ENCODE measurements at places on chromosomes 13 and 19.

DNA sequence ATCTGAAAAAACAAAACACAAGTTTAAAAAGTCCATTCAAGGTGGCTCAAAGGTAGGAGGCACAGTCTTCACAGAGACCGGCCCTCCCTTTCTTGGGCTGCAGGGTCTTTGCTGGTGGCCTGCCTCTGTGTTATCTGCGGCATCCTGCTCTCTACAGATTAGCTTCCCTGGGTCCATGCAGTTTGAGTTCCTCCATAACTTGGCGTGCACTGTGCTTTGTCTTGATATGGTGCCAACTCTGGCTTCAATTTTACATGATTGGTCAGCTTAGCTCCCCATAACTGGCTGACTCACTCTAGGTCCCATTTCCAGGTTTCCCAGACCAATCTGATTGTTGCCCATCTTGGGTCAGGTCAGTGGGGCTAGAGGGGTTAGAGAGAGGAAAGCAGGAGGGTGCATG is 41.8 kb downstream of the TPT1 start:
- no peak for DNase-seq

- no peak for DNase-seq
These were observed 29.5 kb downstream of the COMP start for GRCh38 chr19:18761531-18762110.

DNA sequence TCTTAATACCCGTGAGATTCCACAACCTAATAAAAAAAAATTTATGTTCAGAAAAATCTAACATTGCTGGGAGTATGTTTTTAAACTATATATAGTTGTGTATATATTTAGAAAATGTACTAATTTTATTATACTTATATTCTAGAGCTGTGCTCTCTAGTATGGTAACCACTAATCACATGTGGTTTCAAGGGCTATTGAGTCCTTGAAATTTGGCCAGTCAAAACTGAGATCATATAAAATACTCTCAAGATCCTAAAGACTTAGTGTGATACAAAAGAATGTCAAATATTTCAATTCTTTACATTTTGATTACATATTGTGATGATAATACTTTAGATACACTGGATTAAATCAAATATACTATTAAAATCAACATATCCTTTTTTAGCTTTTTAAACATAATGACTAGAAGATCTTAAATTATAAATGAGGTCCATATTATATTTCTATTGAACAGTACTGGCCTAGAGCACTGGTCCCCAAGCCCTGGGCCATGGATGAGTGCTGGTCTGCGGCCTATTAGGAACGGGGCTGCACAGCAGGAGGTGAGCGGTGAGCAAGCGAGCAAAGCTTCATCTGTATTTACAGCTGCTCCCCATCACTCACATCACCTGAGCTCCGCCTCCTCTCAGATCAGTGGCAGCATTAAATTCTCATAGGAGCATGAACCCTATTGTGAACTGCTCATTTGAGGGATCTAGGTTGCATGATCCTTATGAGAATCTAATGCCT is 176.5 kb upstream of the NBEA start:
- DNase-seq, result no peak

DNA sequence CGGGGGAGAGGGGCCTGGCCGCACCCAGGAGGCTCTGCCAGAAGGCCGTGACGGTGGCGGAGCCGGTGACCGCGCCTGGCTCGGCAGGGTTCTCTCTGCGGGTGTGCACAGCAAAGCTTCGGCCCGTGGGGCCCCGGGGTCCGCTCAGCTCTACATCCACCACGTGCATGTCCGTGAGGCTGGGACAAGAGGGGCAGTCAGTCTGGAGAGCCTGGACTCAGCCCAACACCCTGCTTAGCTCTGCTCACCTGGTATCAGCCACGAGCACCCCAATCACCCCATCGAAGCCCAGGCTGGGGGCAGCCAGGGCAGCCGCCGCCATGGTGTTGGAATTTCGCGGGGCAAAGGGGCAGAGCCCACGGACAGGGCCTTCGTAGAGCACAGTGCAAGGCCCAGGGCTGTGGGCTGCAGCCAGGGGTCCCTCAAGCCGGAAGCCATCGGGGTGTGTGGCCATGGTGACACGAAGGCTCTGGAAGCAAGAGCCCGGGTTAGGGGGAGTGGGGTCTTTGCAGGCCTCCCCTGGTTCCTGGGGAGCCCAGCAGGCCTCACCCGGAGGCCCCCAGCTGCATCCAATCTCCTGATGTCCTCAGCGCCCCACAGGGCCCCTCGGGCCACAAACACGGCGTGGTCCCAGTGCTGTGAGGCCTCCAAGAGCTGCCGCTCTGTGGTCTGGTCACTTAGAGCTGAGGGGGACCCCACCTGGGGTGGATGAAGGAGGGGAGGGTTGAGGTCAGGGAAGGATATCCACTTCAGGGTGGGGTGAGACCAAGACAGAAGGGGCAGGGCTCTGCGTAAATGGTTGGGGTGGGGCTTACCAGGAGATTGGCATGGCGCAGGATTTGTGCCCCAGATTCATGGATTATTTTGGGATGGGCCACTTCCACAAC is 1.4 kb downstream of the ASPDH start:
- DNase-seq, result no peak

GRCh38 chr13:42615691-42616090 is 41.7 kb downstream of the TNFSF11 start:
- DNase-seq, result no peak

All from CD4-positive, alpha-beta T cell treated with Interleukin-15 for 1 hour (primary cell).